ENCODE measurements at places on chromosomes 11 and 22.

- DNase-seq, result no peak
These were observed 85.5 kb downstream of the MORC2 start for GRCh38 chr22:30882974-30883533.

DNA sequence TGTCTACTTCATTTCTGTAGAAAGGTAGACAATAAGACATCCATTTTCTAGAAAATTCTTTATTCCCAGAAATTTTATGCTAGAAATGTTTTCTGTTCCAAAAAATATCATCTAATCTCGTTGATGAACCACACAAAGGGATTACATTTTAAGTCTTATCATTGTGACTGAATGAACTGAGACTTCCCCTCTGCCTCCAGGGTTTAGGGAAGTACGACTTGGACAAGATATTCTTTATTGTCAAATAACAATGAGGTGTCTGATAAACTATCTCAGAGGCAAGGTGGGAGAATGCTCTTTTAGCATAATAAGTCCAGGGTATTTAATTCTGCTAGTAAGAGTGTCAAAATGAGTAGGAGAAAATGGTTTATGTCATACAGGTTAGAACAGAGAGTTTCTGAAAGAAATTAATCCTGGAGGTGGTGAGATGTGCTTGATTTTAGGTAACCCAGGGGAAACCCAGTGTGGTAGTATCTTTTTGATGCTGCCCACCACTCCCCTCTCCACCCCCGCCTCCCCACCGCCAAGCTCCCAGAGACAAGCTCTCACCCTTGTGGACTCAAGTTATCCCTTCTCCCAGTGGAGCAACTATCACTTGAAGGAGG, 100.6 kb downstream of the CD44 start:
- DNase-seq, result no peak

DNA sequence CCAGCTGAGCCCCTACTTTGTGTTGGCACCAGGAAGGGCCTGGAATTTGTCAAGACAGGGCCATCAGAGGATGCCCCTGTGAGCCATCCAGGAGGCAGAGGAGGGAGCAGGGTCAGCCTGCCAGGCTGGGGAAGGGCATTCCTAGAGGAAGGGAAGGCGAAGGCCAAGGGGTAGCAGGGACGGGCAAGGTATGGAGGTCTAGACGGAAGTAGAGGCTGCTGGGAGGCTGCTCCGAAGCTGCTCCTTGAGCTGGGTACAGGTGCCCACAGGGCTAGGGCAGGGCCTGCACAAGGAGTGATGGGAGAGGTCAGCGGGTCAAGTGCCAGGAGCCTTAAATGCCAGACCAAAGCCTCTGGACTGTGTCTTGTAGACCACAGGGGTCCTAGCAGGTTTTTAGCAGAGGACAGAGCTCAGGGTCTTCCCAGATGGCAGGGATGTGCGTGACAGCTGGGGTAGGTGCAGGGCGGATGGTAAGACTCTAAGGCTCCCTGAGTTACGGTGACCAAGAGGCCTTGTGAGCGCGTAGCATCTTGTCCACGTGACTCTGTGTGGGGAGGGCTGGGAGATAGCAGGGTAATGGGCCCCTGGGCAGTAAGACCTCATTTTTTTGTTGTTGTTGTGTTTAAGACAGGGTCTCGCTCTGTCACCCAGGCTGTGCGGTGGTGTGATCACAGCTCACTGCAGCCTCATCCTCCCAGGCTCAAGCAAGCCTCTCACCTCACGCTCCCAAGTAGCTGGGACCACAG, 31.7 kb upstream of the CSNK1E start:
- DNase-seq, result no peak

- no peak for DNase-seq
These were observed 174.1 kb downstream of the MN1 start for GRCh38 chr22:27627444-27627833.

DNA sequence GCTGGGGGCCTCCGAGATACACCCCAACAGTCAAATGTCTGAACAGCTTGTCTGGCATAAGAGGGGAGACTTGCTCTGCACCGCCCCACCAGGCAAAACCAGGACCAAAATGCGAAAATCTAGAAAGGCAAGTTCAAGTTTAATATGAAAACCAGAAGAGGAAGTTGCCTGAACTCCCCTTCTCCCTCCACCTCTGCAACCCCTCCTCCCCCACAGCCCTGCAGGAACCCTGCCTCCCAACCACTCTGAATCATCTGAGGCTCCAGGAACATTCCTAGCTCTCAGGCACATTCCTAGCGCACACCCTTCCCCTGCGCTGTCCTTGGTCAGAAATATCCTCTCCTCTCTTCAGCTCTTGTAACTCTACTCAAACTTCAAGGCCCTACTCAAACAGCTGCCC, 36.7 kb downstream of the ISX start:
- DNase-seq, result no peak

DNA sequence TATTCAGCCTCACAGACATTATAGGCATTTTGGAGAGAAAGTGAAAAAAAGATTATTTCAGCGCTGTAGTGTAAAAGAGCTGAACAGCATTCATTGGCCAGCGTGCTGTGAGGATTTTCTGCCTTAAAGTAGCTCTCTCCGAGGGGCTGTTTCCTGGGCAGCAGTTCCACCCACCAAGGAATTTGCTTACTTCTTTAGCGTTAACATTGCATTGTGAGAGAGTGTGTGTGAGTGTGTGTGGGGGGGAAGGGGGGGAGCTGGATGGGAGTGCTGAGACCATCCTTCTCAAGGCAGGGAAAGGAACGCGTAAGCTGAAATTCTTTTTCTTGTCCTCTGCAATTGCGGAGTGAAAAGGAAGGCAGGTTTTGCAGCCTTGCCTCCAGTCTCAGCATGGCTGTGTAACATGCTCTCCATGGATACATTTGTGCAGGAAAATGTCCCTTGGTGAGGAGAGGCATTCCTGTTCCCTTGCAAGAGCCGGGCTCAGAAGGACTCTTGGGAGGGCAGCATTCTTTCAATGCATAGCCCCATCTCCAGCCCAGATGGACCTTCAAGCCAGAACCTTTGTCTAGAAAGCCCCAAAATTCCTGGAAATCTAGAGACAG, 159.9 kb upstream of the NAV2 start:
- DNase-seq, result no peak

GRCh38 chr11:83222499-83222898, 29.0 kb downstream of the ANKRD42 start:
- no peak for DNase-seq

- no peak for DNase-seq
These were observed 3.5 kb downstream of the KRTAP5-10 start for GRCh38 chr11:71568704-71569349.

GRCh38 chr11:128346804-128347203, 240.6 kb downstream of the ETS1 start:
- DNase-seq, result no peak

GRCh38 chr22:27987557-27987956, 68.5 kb upstream of the PITPNB start:
- no peak for DNase-seq

- no peak for DNase-seq
These were observed 25.2 kb downstream of the DCPS start for GRCh38 chr11:126328938-126329643.

GRCh38 chr22:50201191-50202129, 649 bp downstream of the SELENOO start:
- DNase-seq, result no peak

DNA sequence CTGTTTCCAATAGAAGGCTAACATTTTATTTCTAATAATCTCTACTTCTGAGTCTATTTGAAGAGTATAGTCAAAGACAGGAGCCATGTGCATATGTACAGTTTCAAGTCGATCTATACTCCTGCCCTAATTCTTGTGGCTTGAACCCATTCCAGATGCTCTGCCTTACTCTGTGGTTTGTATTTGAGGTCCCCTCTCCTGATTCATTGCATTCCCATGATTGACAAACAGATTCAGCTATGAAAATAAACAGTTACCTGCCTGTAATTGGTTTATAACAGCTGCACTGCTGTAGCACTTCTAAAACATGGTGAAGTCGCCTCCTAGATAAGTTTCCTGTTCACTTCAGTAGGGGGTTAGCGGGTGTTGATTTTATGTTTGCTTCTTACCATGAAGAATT, 138.7 kb downstream of the SOX6 start:
- no peak for DNase-seq

- DNase-seq, result no peak
These were observed 8.4 kb upstream of the ALG8 start for GRCh38 chr11:78147807-78148206.

DNA sequence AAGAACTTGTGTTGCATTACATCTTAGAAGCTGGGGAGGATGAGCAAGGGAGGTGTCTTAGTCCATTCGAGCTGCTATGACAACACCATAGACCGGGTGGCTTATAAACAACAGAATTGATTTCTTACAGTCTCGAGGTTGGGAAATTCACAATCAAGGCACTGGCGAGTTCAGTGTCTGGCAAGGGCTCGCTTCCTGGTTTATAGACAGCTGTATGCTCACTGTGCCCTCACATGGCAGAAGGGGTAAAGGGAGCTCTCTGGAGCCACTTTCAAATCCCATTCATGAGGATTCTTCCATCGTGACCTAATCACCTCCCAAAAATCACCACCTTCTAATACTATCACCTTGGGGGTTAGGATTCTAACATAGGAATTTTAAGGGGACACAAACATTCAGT, 150.0 kb upstream of the NECTIN1 start:
- DNase-seq, result no peak

GRCh38 chr11:80638296-80638695, 1197.5 kb upstream of the TENM4 start:
- DNase-seq, result no peak

DNA sequence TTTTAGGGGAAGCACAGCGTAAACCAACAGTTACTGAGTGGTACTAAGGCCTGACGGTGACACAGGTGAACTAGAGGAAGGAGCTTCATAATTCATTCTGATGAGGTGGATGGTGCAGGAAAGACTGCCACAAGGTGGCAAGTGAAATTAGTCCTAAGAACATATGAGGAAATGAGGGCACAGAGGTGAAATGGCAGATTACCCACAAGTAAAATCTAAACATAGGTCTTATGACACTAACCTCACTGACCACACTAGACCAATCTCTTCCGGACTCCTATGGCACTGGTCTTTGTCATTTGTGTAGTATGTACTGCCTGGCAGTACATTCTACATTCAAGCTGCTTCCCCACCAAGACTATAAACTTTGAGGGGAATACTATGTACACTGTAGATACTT, 20.2 kb downstream of the GAB2 start:
- DNase-seq, result no peak

GRCh38 chr22:34986523-34986922, 79.4 kb upstream of the ISX start:
- no peak for DNase-seq

- no peak for DNase-seq
These were observed 1294.8 kb downstream of the TBC1D22A start for GRCh38 chr22:48057116-48057835.

DNA sequence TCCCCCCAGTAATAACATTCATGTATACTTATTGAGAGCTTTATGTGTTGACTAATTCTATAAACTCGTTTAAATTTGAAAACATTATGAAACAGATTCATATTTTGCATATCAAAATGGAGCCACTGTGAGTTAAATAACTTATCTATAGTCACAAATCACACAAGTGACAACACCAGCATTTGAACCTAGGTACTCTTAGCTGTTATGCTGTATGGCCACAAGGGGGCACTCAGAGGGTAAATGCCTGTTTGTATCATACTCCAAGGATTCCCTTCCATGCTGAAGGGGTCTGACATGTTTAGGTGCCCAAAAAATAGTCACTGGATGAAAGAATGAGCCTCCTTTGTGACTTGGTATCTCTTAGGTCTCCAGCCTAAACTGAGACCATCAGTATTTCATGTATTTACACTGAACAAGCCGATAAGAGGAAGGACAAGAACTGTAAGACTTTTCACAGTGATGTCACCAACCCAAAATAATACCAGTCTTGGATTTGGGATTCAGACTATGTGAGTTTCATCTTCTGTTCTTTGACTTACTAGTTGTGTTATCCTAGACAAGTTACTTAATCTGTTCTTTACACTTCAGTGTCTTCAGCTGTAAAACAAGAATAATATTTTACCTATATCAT, 12.2 kb upstream of the OR52D1 start:
- no peak for DNase-seq

DNA sequence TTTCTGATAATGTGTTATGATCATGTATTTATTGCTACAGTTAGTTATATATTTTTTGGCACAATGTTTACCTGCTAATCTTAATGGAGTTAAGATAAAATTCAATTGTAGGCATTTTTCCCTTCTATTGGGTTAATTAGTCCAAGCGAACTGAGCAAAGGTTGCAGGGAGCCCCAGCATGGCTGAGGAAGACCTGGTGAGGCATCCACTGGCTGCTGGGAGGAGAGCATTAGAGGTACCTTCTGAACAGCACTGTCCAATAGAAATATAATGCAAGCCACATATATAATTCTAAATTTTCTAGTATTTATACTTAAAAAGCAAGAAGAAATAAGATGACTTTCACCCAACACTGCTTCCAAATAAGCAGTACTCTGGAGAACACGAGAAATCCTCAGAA, 689 bp upstream of the TMEM126A start:
- DNase-seq, result no peak

- DNase-seq, result no peak
These were observed 518.0 kb downstream of the DLG2 start for GRCh38 chr11:85109141-85109540.

- no peak for DNase-seq
These were observed 3.4 kb downstream of the KLHL35 start for GRCh38 chr11:75429641-75429901.

DNA sequence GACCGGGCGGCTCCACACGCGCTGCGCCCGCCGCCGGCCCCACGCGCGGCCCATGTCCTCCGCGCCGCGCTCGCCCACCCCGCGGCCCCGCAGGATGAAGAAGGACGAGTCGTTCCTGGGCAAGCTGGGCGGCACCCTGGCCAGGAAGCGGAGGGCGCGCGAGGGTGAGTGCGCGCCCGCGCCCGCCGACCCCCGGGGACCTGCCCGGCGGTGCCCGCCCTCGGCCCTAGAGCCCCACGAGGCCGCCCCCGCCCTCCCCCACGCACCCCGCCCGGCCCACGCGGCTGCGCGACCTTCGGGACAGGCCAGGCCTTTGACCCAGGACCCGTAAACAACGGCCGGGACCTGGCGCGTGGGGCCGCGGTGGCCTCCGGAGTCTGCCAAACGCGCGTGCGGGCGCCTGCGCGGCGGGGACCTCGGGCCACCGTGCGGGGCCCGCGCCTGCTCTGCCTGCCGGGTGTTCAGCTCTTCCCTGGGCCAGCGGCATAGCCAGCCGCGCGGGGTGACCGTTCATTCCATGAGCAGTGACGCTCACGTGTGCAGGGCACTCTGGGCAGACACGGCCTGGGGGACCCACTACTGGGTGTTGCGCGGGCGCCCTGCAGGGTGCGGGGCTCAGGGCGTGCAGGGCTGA, at the start of gene PARVB:
Gene PARVB (plus strand): TSS at position 15 of the 634 bp plus-strand sequence. CDS start 38 bp downstream, at position 53.
- no peak for DNase-seq

GRCh38 chr11:125299061-125299615, 134.6 kb downstream of the PKNOX2 start:
- DNase-seq, result no peak

DNA sequence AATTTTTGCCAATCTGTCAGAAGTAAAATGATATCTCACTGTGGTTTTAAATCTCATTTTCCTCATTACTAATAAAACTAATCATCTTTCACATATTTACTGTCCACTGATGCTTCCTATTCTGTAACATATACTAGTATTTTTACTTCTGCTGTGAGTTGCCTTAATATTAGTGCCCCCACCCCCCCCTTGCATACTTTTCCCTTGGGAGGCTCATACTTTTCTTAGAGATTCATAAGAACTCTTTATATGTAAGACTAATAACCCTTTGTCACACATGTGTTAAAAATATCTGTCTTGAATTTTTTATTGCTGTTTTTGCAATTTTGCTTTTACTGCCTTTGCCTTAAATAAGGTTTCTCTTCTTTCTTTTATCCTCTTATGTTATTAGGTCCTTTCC, 87.2 kb downstream of the PHF21A start:
- no peak for DNase-seq

Measured in stimulated activated CD4-positive, alpha-beta T cell treated with anti-CD3 and anti-CD28 coated beads, Interleukin-1b, Interleukin-23, amount 100 ng/mL, for 4 hours (primary cell).